Activated naive CD4-positive, alpha-beta T cell treated with anti-CD3 and anti-CD28 coated beads for 36 hours (primary cell): ENCODE measurements at places on chromosomes 1 and 21. TPM values are rescaled to one million over a fixed set of nuclear protein-coding genes. Genes with fewer than 3 reads are reported as not detected.
A peak's percentile ranks its signal among the peaks of the same experiment; 100 is the strongest.

DNA sequence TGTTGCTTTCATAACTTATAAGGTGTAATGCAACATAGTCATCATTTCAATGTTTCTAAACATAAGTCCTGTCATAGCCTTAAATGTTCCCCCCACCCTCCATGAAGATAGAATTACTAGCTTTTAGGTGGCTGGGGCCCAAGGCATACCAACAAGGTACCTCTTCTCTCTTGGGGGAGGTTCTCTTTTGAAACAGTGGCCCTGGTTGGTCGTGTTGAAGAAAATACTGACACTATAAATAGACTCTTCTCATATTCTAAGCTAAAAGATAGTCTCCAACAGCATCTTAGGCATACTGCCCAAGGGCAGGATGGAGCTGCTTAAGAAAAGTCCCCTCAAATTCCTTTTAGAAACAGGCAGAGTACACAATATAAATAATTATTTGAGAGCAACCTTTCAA is 255.0 kb downstream of the FAF1 start:
- no peak overlapping the region for H3K4me3 ChIP-seq
- H3K4me1 ChIP-seq: no peaks in the 10 kb centered on the region
- H3K27ac ChIP-seq: no peak overlapping the region
- H3K36me3 ChIP-seq: peaks cover 2% of the 10 kb centered on the region

DNA sequence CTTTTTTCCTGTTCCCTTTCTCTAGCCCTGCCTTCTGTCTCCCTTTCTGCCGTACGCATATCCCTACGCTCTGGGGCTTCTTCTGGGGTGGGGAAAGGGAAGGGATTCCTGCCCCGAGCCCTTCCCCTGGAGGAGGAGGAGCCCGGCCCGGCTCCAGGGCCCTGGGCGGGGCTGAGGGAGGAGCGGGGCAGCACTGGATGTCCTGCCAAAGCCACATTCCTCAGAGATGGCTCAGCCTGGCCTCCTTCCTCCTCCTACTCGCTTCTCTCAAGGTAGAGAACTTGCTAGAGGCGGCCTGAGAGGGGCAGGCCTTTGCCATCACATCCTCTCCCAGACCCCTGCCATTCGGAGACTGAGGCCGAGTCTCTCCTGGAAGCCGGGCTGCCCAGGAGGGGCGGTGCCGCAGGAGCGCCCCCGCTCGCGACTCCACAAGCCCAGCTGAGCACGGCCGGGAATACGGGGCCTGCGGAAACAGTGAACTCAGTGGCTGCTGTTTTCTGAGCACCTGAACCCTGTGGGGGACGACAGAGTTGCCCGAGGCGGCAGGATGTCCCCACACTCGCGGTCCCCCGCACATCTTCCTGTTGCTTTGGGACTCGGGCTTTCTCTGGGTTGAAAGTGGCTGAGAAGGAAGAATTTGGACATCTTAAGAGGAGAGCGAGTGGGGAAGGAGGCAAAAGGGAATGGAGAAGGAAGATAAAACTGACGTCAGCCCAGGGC is 12.2 kb downstream of the ADAMTSL4 start:
- H3K27ac ChIP-seq: peak overlapping the region; percentile 100
- no peaks in the 10 kb centered on the region for H3K27me3 ChIP-seq
- H3K36me3 ChIP-seq: no peaks in the 10 kb centered on the region
- peaks cover 50% of the 10 kb centered on the region for H3K4me1 ChIP-seq
- DNase-seq: peak; percentile 81

DNA sequence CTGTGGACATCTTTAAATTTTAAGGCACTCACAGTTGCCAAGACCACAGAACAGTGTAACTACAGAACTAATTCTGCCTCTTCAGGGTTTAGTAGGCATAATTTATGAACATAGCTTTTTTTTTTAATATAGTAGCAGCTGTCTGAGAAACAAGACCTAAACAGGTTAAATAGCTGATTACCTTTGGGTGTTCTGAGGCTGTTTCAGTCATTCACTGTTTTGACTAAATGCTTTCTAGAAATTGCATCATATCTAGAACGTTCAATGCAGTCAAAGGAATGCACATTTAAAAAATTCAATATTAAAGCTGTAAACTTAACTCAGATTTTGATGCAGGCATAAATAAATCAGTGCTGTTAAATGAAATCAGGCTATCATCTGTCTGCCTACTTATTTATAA is 101.6 kb downstream of the BRINP3 start:
- H3K4me1 ChIP-seq: no peaks in the 10 kb centered on the region
- H3K36me3 ChIP-seq: no peaks in the 10 kb centered on the region
- no peak overlapping the region for H3K27ac ChIP-seq
- H3K4me3 ChIP-seq: no peak overlapping the region
- no peak for DNase-seq

FALEC gene
- total RNA-seq: not detected
